ENCODE measurements at places on chromosomes 5 and 9.

DNA sequence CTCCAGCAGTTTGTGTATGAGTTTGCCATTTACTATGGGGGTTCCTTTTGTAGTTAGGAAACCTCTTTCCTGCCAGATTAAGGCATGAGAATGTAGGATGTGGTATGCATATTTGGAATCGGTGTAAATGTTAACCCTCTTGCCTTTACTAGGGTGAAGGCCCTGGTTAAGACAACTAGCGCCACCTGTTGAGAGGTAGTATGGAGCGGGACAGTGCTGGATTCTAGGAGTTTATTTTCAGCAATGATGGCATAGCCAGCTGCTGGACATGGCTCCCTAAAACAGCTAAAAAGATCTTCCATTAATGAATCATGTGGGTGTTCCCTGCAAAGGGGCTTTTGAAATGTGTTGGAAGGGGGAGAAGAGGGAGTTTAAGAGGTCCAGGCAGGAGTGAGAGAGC, 30.7 kb upstream of the GPX3 start:
- DNase-seq: no peak

DNA sequence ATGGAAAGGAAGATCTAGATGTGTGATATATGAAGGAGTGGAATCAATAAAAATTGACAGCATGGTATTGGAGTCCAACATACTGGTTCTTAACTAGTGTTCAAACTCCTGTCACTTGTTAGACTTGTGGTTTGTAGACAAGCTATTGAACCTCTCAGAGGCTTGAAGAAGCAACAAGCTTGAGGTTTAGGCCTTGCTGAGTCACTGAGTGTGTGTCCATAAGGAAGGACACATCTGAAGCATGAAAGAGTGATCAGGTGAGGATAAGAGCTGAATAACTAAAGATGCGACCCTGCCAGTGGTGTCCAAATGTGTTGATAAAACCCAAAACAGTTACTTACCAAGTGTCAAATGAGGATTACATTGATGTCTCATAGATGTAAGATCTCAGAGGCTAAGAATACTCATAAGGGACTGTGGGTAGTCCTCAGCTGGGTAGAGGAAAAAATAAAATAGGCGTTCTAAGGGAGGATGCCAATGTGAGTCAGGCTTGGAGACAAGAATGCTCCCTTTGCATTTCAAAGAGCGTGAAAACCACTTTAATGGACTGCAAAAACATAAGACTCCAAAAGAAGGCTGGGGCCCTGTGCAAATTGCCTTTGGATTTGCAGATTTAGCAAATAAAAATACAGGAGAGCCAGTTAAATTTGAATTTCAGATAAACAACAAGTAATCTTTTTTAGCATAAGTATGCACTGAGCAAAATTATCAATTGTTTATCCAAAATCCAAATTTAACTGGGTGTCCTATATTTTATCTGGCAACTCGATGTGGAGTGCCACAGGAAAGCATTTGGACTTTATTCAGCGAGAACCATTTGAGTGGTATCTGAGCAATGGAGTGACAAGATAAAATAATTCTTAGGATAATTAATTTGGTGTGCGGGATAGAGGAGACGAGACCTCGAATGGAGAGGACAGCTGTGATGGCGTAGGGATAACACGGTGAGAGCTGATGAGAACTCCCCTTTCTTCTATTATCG, 757.3 kb upstream of the WWC1 start:
- no peak for DNase-seq

GRCh38 chr5:16773991-16774390, 157.2 kb upstream of the RETREG1 start:
- peak; percentile 42 for DNase-seq

DNA sequence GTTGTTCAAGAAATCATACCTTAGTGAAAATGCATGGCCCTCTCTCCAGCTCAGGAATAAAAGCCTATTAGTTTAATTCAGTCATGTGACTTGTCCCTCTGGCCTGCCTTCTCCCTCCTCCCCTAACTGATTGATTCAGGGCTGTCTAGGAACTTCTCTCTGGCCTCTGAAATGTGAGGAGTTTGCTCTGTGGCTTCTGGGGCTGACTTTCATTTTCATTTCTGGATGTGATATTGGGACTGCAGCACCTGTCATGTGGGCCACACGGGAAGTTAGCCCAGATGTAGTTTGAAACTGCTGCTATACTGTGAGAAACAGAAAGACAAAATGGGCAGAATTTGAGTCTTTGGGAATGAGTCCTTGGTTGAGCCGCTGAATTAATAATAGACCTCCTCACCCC, 44.8 kb downstream of the PARP8 start:
- DNase-seq: no peak

- no peak for DNase-seq
These were observed 118.3 kb downstream of the SLC1A3 start for GRCh38 chr5:36724467-36725332.
